Neural crest cell (in vitro differentiated cells): ENCODE measurements at places on chromosomes 7 and 10. TPM values are rescaled to one million over a fixed set of nuclear protein-coding genes. Genes with fewer than 3 reads are reported as not detected.

Gene JMJD1C
- total RNA-seq, result 68.7 and 73.9 TPM in 2 replicates

Gene MBL2
- total RNA-seq, result not detected in 2 replicates

Gene PPP1R17
- total RNA-seq, result 1.2 and 1.4 TPM in 2 replicates

Gene HABP2
- total RNA-seq, result not detected in 2 replicates

Gene ASB10
- not detected in 2 replicates for total RNA-seq

Gene SCIN
- total RNA-seq, result not detected in 2 replicates

Gene GPER1
- 0.91 and 1.1 TPM in 2 replicates for total RNA-seq

Gene UCMA
- total RNA-seq, result not detected in 2 replicates
